ENCODE measurements at places on chromosomes 4 and X.

DNA sequence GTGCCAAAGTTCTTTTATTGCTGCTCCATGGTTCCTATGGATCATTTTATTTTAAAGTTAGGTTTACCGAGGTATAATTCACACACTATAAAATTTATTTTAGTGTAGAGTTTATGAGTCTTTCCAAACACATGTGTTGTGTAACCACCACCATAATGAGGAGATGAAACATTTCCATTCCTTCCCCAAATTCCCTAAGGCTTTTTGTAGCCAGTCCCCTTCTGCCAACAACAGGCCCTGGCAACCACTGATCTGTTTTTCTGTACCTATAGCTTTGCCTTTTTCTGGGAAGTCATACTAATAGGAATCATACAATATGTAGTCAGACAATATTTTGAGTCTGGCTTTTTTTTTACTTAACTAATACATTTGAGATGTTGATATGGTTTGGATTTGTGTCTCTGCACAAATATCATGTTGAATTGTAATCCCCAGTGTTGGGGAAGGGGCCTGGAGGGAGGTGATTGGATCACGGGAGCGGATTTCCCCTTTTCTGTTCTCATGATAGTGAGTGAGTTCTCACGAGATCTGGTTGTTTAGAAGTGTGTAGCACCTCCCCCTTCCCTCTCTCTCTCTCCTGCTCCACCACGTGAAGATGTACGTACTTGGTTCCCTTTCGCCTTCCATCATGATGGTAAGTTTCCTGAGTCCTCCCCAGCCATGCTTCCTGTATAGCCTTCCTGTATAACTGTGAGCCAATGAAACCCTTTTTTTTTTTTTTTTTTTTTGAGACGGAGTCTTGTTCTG lies 59.6 kb upstream of the DHX15 start:
- no peak for DNase-seq

DNA sequence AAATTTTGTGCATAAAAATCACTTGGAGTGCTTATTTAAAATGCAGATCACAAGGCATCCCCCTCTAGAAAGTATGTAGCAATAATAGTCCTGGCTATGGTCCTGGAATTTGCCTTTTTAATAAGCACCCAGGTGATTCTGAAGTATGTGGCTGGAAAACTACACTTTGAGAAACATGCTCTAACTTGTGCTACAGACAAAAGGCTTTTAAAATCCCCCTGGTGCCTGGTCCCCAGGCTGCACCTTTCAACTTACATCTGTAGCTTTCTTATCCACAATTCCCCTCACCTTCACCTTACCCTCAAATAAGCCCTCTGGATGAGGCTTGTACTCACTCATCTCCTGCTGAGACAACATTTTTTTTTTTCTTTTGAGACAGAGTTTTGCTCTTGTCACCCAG lies 21.1 kb downstream of the ART3 start:
- DNase-seq: no peak

GRCh38 chr4:5845035-5845905 lies 47.6 kb downstream of the CRMP1 start:
- no peak for DNase-seq

DNA sequence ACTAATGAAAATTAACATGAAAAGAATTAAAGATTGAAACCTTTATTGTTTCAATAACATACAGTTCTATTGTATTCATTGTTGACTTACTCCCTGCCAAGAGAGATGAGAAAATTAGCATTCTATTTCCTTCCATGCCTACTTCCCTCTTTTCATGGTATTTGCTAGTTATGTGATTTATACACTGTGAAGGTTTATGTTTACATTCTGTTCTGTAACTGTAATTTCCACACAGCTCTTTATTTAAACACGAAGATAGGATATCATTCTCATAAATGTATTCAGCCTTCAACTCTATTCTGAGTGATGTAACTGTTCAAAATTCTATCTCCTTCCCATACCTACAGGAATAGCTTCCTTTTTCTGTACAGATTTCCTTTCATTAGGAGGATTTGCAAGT lies 6.6 kb downstream of the CCDC110 start:
- DNase-seq: no peak

GRCh38 chr4:75340561-75340960 lies 173.6 kb downstream of the RCHY1 start:
- no peak for DNase-seq

Measured in stimulated activated CD4-positive, alpha-beta T cell treated with anti-CD3 and anti-CD28 coated beads, Interleukin-15, amount 100 ng/mL, for 48 hours (primary cell).